Common myeloid progenitor, CD34-positive (primary cell): ENCODE measurements at places on chromosomes 7 and 10.

GRCh38 chr7:157007470-157008066 is 2.9 kb downstream of the MNX1 start:
- DNase-seq, result no peak

GRCh38 chr7:74226633-74227032 is 16.8 kb downstream of the LAT2 start:
- peak; percentile 59 for DNase-seq

GRCh38 chr10:23439452-23439960 is 631 bp downstream of the OTUD1 start:
- peak; percentile 42 for DNase-seq

- DNase-seq, result no peak
Measured at GRCh38 chr10:63393050-63393449, 72.7 kb downstream of the JMJD1C start.

DNA sequence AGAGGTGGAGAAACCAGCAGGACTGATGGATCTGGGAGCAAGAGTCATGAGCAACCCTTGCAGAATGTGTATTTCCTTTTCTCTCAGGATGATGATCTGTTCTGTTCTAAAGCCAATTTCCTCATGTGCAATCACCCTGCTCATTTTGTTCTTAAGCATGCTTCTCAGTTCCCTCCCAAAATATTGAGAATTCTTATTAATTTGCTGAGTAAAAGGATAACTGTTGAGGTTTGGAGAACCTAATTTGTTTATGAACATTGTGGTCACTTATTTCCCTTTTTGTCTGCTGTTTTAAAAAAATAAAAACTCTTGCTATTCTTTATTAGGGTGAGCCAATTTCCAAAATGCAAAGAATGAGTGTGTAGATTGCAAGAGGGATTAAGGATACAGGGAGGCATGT is 106.8 kb downstream of the APBB1IP start:
- no peak for DNase-seq

GRCh38 chr7:35003679-35004303 is 33.5 kb downstream of the DPY19L1 start:
- no peak for DNase-seq

GRCh38 chr7:50351267-50351666 is 46.8 kb downstream of the IKZF1 start:
- no peak for DNase-seq

DNA sequence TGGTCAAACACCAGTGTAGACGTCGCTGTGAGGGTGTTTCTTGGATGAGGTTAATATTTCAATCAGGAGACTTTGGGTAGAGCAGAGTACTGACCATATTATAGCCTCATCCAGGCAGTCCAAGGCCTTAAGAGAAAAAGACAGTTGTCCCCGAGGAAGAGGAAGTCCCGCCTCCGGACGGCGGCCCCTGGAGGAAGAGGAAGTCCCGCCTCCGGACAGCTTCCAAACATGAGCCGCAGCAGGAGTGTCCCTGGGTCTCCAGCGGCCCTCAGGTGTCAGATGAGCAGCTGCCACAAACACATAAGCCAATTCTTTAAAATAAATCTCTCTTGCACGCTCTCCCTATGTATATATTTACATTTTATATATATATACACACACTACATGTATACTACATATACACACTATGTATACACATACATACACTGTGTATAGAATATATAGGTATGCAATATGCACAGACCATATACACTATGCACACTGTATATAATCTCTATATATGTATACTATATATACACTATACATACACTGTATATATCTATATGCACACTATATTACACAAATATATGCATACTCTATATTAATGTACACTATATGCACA is 37.5 kb downstream of the PWWP2B start:
- DNase-seq, result peak; percentile 66

DNA sequence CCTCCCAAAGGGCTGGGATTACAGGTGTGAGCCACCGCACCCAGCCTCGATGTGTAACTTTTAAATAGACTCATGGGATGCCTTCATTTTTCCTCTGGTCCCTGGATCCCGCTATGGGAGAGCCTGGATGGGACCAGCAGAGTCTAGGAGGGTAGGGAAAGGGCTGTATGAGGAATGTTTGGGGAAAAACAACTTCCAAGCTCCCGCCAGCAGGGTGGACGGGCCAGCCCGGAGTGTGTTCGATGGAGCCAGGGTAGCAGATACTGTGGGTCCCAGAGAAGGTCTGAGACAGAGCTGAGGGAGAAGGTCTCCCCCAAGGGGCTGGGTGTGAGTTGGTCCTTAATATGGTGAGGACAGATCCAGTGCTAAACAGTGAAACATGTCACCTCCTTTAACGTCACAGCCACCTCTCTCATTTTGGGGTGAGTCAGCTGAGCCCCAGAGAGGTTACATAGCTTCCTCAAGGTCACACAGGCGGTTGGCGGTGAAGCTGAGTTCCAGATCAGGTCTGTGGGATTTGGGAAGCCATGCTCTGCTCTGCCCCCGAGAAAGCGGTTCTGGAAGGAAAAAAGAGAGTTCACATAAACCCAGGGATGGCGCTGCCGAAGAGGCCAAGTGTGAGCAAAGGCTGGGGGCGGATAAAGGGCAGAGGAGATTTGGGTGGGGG is 66.4 kb downstream of the MYL10 start:
- no peak for DNase-seq

GRCh38 chr7:133910761-133911160 is 216.4 kb upstream of the LRGUK start:
- no peak for DNase-seq

DNA sequence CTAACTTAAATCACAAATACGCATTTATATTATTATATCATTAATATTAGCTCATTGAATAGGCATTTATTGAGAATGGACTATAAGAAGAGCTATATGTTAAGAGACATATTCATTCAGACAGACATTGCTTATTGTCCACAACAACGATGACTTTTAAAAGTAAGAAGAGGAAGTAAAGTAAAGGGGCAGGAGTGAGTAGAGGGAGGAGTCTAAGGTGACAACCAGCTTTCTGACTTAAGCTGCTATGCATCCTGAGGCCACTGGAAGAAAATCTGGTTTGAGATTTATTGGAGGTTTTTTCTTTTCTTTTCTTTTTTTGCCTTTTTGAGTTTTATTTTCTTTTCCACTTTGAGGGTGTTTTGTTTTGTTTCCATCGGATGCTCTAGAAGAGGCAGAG is 723.5 kb downstream of the GRM8 start:
- DNase-seq, result peak; percentile 17

- DNase-seq, result no peak
Measured at GRCh38 chr10:32360241-32360640, 13.3 kb upstream of the EPC1 start.

- DNase-seq, result no peak
Measured at GRCh38 chr10:109487691-109488090, 435.6 kb downstream of the XPNPEP1 start.

GRCh38 chr10:103784723-103785418 is 70.5 kb downstream of the SH3PXD2A start:
- DNase-seq, result no peak

- no peak for DNase-seq
Measured at GRCh38 chr10:91520661-91521060, 110.5 kb downstream of the HECTD2 start.

DNA sequence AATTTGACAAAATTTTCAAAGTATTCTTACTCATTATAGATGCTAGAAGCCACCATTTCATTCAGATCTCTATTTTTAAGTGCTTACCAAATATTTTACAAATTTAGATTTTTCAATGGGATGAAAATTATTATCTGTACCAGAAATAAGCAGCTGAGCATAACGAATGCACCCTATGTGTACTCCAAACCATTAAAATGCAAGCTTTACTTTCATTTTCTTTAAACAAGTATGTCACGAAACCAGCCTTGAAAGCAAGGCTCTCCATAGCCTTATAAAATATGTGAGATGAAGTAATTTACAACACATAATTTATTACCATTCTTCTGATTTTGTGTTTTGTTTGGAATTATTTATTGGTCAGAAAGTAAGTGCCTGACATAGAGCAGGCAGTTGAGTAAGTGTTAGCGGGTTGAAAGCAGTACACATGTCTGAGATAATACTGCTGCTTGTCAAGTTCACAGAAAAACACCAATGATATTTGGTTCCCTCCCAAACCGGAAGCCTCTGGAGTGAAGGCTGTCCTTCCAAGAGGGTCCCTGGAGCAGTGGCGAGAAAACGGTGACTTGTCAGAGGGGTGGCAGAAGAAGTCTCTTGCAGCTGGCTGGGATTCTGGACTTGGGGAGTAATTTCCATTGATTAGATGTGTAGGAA is 322.7 kb upstream of the PFKP start:
- DNase-seq, result no peak

DNA sequence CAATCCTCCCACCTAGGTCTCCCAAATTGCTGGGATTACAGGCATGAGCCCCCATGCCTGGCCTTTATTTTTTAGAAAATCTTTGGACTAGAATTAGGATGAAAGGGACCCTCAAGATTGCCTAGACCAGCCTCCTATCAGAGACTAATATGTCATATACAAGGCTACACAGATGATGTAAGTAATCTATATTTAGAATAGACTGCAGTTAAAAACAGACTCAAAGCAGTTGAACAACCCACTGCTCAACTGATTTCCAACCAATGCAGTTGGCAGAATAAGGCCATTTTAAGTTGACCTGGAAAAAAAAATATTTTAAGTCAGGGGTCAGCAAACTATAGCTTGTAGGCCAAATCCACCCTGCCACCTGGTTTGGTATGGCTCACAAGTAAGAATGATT is 27.7 kb downstream of the PSPH start:
- no peak for DNase-seq
